Kidney capillary endothelial cell (primary cell): ENCODE measurements at places on chromosomes 12 and 14.

- DNase-seq = no peak
These were observed 70.7 kb downstream of the SUSD6 start for GRCh38 chr14:69682136-69682535.

DNA sequence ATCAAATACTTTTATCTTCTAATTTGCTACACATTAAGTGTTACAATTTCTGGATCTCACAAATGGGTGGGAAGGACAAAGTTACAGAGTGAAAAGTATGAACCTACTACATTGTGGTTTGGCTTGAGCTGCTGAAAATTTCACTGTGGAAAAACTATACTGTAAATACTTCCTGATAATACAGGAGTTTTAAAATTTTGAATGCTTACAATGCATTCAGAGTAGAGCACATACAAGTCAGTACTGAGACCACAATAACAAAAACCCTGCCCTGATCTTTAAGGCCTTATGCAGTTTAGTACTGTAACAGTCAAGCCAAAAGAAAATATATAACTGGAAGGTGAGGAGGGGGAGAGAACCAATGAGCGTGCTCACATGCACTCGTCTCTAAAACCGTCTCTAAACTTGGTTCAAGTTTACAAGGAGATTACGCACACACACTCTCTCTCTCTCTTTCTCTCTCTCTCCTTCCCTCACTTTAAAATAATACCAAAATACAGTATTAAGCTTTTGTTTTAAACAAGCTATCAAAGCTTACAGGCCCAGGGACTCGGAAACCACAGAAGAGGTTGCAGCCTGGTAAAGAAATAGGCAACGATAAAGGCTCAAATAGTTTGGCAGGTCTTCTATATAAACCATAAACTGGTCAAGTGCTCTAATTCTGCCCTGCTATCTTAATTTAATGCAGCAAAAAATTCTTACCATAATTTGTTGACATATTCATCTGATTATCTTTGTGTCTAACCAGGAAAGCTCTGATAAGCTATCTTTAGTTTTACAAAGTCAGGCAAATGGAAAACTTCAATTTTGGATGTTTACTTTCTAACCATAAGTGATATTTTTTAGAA lies 58.0 kb downstream of the ATF7 start:
- no peak for DNase-seq

DNA sequence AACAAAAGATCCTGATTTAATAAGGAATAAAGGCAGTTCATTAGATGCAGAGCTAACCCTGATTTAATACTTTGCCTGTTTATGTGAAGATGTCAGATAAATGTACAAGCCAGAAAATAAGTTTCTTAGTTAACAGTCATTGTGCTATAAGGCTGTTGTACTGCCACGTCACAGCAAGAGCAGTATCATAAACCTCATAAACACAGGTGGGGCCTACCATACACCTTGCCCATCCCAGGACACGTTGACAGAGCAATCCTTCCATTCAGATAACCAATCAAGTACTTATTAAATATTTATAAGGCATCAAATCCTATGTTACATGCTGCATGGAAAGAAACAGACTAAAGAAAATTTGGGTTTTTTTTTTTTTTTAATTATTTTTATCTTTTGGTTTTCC lies 36.5 kb downstream of the SINHCAF start:
- no peak for DNase-seq

DNA sequence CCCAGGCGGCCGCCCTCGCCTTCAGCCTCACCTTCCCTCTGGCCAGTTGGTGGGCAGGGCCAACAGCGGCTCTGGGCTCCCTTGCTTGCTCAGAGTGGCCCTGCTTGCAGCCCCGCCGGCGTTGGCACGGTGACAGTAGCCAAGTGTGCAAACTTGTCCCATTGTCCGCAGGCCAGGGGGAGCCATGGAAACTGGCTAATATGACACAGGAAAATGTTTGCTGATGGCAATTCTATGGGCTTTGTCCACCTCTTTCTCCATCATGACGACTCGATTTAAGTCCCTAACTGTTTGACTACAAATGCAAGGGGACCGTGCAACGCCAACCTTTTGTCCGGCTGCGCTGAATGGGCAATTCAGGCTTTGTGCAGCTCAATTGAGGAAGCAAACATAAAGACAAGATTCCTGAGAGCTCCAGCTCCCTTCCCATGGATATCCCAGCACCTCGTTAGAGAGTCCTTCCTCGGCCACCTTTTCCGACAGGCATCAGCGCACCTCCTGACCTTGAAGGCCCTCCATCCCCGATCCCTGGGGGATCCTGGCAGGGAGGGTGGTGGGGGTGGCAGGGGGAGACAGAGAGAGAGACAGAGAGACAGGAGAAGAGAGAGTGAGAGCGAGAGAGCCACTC lies 785 bp upstream of the FAM181A start:
- DNase-seq = no peak

DNA sequence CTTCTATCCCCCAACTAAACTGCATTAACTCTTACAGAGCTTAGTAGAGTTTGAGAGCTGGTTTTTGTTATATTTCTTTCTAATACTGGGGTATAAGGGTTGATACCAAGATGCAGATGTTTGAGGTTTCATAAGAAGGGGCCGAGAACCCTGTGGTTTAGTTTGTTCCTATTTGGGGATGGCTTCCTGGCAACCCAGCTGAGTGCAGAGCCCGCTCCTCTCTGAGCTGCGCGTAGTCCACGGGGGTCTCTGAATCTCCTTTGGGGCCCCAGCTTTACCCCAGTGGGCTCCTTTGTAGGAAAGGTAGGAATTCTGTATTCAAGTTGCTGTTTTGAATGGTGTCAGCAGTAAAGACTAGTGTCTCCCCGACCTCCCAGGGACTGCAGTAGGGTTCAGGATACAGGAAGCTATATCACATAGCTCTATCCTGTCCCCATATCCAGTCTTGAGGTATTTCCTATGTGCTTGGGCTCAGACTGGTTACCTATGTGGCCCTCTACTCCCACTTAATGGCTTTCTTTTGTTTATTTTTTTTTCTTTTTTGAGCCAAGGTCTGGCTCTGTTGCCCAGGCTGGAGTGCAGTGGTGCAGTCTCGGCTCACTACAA lies 25.4 kb downstream of the PLXNC1 start:
- DNase-seq = no peak

DNA sequence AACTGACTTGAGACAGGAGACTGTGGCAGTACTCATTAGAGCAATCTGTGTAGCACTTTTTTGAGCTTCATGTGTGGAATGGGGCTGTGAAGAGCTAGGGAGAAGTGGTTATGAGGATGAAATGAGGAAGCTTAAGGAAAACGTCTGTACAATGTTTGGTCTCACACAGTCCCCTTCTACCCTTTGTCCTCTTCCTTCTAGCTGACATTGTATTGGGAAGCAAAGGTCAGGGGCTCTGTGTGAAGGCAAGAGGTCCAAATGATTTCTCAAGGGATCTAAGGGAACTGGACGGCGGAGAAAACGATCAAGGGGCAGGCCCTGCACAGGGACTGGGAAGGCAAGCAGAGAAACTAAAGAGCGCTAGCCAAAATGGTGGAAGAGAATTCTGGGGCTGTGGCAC lies 13.1 kb upstream of the CIPC start:
- no peak for DNase-seq

DNA sequence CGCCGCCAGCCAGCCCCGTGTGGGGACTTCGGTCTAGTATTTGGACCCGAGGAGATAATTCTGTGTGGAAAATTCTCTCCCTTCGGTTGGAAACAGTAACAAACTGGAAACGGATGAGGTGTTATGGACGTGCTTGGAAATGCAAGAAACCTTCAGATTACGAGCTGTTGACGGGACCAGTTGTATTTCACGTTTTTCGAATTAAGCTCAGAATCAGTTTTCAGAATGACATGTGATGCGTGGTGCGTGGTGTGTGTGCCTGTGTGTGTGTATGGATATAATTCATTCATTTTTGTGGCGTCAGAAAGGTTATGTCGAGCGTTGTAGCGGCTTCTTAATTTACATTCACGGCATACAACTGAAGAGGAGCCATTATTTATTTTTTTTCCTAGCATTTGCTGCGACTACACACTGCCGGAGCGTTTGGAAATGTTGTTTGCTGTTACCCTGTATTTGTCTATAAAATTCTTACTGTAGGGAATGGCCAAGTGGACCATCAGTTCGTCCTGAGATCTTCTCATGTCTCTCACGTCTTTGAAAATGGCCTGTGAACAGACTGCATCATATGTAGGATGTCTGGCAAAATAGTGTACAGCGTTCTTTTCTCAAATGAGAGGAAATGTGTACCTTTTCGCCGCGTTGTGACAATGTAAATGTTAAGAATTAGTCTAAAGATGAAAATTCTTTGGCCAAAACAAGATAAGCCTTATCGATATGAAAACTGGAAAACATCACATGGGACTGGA lies 1.3 kb downstream of the TRAF3 start:
- no peak for DNase-seq

DNA sequence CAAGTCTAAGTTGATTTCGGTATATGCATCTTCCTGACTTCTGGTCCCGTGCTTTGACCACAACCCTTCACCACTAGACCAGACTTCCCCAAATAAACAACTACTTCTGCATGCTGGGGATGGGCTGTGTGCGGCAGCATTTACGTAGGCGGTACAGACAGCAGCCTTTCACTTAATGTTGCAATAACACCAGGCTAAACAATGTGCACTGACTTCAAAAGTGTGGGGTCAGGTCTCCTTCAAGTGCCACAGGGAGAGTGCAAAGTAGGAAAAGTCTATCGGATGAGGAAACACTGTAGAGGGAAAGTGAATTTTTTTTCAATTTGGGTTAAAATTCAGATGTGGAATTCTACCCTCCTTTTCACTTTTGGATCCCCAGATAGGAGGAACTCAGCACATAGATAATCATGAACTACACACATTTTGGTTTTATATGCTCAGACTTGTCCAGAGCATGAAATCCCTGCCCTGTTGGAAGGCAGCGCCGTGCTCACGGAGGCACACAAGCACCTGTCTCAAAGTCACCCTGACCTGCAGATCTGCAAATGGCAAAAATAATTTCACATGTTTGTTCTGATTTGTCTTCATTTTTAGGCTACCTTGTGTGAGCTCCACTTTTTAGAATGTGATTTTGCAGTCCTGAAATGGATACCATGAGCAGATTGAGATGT lies 3.6 kb upstream of the FOS start:
- DNase-seq = no peak

DNA sequence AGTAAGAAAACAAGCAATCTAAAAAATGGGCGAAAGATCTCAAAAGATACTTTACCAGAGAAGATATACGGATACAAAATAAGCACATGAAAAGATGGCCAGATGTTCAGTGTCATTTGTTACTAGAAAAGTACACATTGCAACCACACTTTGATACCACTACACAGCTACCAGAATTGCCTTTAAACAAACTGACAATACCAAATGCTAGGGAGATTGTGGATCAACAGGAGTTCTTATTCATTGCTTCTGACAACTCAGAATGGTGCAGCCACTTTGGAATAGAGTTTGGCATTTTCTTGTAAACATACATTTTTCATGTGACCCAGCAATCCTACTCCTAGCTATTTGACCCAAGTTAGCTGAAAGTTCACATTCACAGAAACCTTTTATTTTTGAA lies 136.3 kb downstream of the FUT8 start:
- no peak for DNase-seq

DNA sequence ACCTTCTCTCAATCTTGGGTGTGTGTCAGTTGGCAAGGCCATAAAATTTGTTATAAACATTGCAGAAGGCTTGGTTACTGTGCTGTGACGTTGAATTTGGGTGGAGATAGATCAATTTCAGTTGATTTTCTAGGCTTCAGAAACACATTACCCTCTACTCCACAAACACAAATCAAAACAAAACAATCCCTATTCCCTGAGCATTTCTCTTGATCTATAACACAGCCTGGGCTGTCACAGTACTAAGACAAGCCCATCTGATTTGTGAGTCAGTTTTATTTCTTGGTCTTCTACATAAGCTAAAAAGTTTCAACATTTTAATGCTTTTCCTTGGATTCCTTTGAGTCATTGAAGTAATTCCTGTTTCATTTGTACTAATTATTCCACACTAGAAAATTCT lies 79.8 kb downstream of the PTPN11 start:
- DNase-seq = no peak

GRCh38 chr14:95024380-95024779 lies 132.9 kb downstream of the DICER1 start:
- DNase-seq = no peak

GRCh38 chr14:36207500-36207899 lies 31.0 kb upstream of the PTCSC3 start:
- no peak for DNase-seq

DNA sequence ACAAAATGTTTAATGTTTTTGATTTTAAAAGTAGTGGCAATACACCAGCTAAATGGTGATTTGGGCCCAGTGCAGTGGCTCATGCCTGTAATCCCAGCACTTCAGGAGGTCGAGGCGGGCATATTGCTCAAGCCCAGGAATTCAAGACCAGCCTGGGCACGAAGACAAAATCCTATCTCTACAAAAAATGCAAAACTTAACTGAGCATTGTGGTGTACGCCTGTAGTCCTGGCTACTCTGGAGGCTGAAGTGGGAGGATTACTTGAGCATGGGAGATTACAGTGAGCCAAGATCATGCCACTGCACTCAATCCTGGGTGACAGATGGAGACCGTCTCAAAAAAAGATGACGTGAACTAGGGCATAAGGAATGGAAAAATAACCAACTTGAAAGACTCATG lies 4.7 kb downstream of the RPL36AL start:
- DNase-seq = no peak

DNA sequence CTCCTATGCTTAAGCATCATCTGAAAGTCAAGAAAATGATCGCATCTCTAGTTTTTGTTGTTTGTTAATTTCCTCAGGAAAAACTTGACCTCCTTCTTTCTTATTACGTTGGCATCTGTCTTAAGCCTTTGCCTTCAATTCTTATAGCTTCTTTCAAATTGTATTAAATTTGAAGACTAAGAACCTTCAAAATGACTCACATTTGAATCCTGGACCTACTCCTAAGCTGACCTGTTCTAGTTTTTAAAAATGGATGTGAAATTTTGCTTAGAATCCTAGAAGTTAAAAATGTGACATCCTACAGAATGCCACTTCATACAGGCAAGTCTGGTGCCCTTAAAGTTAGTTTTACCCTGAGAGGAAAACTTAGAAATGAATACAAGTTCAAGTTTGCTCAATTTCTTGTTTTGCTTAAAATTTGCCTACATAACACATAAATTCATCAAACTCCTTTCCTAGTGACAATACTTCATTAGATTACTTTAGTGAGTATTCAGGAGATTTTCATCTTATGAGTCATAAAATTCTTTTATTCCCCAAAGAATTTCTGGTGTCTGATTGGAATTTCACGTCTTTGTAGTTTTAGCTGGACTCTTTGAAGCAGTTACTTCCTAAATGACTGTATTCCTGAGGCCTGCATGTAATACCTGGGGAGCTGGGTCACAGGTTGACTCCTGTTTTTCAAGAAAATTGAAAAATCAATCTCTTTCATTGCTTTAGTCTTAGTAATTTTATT lies 152.3 kb downstream of the MSRB3 start:
- DNase-seq = peak; percentile 76

DNA sequence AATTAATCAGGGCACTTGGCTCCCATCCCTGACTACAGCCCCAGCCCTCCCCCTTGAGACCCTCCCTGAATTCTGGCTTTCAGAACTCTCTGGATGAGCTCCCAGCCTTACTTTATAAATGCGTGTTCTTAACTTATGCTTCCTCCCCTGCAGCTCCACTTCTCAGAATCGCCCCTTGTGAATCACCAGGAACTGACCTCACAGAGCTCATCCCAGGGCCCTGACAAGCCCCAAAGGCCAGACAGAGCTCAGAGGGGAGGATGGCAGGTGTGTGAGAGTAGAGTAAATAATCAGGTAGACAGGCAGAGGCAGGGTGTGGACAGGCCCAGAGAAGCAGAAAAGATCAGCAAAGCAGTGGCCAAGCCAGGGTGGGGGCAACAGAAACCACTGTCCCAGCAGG lies 68.2 kb upstream of the FOXN3 start:
- DNase-seq = no peak
